NCI-H2107 (cell line): ENCODE measurements at places on chromosomes 4 and X.

GRCh38 chr4:7642741-7643458, 208.2 kb upstream of the PSAPL1 start:
- no peak for DNase-seq

- DNase-seq = no peak
Measured at GRCh38 chr4:25937801-25938200, 23.8 kb downstream of the SMIM20 start.

GRCh38 chr4:43126595-43126994, 234.1 kb downstream of the GRXCR1 start:
- DNase-seq = no peak

DNA sequence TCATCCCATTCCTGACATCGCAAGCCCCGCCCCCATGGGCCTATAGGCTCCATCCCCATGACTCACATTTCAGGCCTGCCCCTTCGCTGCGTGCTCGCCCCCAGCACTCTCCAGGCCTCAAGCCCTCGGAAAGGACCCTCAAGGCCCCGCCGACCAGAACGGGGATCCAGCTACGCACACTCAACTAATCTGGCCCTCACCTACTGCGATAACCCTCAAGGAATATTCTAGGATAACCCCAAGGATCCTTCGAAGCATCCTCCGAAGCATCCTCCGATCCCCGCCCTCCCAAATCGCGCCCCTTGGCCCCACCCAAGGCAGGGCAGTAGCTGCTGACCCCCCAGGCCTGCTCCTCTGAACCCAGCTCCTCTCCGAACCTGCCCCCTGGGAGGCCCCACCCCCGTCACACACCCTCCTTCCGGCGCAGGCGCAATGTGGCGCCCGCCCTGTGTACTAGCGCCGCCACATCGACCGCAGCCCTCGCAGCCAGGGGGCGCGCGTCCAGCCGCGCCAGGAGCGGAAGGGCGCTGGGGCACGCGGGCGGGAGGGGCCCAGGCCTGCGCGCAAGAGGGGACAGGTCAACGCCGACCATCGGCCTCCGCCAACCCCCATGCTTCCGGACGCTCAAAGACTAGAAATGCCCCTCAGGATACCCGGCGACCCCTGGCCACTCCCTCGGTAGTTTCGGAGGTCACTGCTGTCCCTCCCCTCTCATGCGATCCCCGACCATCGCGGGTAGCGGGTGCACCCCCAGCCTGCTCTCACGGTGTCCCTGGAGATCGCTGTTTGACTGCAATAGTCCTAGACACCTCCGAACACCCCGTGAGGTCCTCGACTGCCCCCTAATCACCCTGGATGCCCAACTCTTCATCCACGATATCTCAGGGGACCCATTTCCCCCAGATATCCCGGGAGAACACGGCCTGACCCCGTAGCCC, 6.4 kb upstream of the MAGIX start:
- peak; percentile 77 for DNase-seq

- DNase-seq = no peak
Measured at GRCh38 chr4:156775813-156776212, 195.8 kb downstream of the PDGFC start.

- no peak for DNase-seq
Measured at GRCh38 chrX:45623266-45623665, 422.6 kb upstream of the DIPK2B start.

- no peak for DNase-seq
Measured at GRCh38 chr4:156968479-156968984, 3.1 kb downstream of the PDGFC start.

DNA sequence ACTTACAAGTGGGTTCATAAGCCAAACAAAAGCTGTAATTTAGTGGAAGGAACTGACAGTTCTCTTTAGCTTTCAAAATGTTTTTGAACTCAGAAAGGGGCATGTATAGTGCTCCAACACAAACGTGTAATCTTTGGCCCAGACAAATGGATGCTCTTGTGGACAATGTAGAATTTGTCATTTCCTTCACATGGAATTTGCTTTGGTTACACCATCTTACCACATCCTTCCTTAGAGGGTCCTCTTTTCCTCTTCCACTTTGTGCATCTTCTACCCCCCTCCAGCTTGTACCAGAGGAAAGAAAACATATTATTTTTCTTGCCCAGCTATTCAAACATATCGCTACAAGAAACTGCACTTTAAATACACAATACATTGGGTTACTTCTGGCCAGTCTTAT, 42.4 kb downstream of the MEPE start:
- no peak for DNase-seq

GRCh38 chrX:132206259-132206658, 13.0 kb downstream of the RAP2C start:
- DNase-seq = no peak

GRCh38 chrX:123959281-123960063, 2.0 kb upstream of the STAG2 start:
- no peak for DNase-seq

DNA sequence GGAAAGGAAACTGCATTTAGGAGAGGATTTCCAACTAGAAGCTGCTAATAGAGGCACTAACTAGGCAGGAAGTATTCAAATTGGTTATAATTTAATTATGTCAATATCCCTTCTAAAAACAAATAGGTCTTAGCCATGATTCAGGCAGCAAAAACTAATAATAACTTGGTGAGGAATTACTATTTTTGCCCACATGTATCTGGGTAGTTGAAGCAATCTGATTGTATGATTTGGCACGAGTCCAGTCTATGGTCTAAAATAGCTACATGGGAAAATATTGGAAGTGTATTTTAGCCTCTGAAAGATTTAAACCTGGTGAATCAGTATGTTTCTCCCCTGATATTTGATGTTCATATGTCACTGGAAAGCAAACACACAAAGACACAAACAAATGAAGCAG, 62.2 kb downstream of the MFAP3L start:
- DNase-seq = no peak

- no peak for DNase-seq
Measured at GRCh38 chr4:171956678-171957077, 143.5 kb downstream of the GALNTL6 start.

- DNase-seq = no peak
Measured at GRCh38 chrX:45186643-45187026, 14.0 kb downstream of the DIPK2B start.

- no peak for DNase-seq
Measured at GRCh38 chrX:103215425-103215991, 600 bp downstream of the BEX4 start.

DNA sequence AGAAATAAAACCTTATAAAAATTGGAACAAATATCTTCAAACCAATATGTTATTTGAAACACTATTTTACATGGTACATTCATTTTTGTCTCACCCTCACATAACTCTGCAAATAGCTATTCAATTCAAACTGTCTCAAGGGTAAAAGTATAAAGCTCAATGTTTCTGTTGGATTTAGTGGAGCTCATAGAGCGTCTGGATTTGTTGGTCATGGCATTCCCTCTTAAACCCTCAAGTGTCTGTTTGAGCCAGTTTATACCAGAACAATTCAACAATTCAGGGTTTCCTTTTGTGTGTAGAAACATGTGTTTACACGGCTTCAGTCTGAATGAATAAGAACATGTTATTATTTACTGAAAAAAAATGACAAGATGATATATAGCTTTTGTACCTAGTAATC, 161.6 kb downstream of the PCDH18 start:
- DNase-seq = no peak

DNA sequence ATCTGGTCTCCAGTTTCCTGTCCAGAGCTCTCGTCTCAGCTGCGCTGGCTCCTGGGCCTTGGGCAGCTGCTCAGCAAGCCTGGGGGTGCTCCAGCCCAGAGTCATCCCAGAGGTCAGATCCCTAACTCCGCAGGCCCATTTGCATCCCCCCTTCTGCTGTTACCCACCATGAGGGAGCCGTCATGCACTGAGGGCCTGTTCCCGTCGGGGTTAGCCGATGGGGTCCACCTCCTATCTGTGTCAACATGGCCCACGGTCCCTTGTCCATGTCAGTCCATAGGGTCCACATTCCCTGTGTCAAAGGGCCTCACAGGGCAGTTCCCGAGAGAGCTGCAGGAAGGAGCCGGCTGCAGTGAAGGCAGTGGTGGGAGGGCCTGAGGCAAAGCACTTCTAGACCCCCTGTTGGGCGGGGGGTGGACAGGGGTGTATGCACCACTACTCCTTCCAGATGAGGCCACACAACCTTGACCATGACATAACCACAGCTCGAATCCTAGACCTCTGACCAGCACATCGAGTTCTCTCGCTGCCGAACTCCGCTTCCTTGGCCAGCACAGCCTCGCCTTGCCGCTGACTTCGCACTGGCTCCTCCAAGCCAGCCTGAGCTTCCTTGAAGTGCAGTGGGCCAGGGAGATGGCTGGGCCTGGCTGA, 24.9 kb downstream of the WDR1 start:
- no peak for DNase-seq

- DNase-seq = no peak
Measured at GRCh38 chr4:139189972-139190371, 13.0 kb upstream of the ELF2 start.

DNA sequence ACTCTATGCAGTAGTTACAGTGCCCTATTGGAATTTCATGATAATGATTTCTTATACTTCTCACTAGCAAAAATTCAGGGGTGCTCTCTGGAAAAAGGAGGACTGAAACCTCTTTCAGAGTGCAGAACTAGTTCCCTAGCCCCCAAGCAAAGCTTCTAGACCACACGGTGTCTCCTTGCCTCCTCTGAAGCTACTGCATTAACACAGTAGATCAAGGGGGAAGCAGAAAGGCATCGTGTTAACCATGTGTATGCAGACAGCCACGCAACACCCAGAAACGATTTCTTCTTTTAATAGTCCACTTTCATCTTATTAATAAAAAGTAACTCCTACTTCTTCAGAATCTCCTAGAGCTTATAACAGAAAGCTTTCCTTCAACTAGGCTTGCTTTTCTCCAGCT, 44.7 kb downstream of the MAML3 start:
- DNase-seq = no peak

DNA sequence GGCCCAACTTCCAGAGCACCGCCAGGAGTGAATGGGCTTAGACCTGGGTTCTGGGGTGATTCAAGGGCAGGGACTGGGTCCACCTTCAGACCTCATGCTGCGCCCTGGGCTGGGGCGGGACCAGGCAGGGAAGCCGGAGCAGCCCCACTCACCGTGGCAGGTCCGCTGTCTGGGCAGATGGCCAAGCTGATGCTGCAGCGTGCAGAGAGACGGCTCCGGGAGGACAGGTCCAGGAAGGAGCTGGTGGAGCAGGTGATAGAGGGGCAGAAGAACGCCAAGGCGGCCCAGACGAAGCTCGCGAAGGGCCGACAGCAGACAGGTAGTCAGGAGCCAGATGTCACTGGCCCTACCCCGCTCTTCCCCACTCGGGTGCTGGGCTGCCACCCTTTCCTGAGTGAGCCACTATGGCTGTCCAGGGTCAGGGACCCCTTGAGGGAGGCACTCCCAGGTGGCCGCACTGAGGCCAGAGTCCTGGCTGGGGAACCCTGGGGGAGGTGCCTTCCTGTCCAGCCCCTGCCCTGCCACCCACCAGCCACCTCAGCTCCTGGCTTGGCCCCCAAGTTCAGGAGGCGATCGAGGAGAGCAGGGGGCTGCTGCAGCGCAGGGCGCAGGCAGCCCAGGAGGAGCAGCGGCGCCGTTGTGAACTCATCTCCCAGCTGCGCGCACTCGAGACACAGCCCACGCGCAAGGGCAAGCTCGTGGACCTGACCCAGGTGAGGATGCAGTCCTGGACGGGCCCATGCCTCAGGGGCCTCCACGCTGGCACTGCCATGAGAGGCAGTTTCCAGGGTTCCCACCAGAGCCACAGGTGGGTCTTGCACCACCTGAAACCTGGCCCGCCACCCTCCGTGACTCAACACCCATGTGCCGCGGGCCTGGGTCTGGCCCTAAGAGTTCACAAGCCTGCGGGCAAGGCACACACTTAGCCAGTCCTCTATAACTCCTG, 10.1 kb upstream of the RNF4 start:
- DNase-seq = no peak

GRCh38 chr4:38378478-38378877, 285.5 kb upstream of the KLF3 start:
- no peak for DNase-seq

DNA sequence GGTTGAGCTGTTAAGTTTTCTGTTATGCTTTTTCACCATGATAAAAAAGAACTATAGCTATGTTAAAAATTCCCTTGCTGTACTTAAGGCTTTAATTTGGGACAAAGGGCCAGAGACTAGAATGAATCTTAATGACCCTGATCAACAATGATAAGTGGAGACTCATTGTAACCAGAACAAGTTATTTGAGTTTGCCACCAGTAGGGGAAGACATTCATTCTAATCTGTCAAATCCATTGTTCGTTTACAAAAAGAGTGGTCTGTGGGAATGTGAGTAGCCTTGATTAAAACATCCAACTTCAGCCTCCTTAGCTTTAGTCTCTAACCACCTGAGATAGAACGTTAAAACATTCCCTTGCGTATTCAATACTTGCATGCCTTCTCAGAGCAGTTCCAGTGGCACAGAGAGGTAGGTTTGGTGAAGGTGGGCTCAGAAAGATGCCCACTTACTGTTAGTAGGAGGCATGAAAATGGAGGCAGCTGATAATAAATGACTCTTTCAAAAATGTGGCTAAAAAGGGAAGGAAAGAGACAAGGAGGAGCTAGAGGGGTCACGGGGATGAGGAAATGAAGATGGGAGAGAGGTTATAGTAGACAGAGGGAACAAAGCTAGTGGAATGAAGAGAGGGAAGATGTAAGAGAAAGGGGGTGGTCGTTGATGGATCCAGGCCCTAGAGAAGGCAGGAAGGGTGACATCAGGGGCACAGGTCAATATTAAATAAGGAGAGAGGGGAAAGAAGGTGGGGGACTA, 66.2 kb downstream of the EGF start:
- no peak for DNase-seq

- DNase-seq = no peak
Measured at GRCh38 chr4:148288448-148288847, 153.8 kb downstream of the NR3C2 start.

GRCh38 chr4:173214231-173214630, 45.6 kb downstream of the GALNT7 start:
- no peak for DNase-seq

DNA sequence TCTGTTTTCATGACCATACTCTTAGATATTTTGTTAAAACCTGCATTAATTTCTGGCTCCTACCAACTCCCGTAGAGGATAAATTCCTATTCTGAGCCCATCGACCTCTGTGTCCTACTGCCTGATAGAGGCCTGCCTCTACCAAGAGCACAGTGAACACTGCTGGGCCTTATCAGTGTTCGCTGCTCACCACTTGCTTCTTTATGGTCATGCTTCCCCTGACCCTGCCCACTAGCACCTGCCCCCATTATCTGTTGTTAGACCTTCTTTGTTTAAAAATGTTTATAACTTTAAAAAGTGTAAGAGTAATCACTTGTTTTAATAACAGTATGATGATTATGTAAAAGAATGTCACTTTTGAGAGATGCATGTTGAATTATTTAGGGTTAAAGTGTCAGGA, 6.1 kb downstream of the DAPP1 start:
- DNase-seq = no peak
